T-helper 1 cell (primary cell): ENCODE measurements at places on chromosomes 7 and 10.

- DNase-seq: no peak
Measured at GRCh38 chr10:317271-317769, 182.1 kb downstream of the ZMYND11 start.

GRCh38 chr7:134787720-134788119 lies 8.3 kb downstream of the CALD1 start:
- DNase-seq: no peak

GRCh38 chr10:131899695-131900349 lies 986 bp upstream of the PPP2R2D start:
- DNase-seq: no peak

- DNase-seq: no peak
Measured at GRCh38 chr7:82131215-82131614, 312.4 kb downstream of the CACNA2D1 start.

- no peak for DNase-seq
Measured at GRCh38 chr7:82609746-82610145, 166.2 kb upstream of the CACNA2D1 start.

- no peak for DNase-seq
Measured at GRCh38 chr7:158595068-158595467, 7.4 kb upstream of the PTPRN2 start.

DNA sequence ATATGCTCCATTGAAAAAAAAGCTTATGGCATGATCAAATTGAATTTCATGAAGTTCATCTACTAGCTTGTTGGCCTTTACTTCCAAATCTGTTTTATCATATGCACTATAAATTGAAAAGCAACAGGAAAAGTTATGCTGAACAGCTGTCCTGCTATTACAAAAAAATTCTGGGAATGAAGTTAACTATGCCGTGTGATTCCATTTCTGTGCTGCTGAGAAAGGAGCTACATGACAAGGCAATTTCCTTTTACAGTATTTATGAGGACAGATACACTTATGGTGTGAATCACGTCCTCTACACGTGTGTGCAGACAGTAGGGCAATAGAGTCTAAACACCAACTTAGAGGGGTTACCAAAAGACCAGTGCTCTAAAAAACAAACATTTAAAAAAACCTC lies 426.5 kb upstream of the AKR1E2 start:
- DNase-seq: no peak

- no peak for DNase-seq
Measured at GRCh38 chr7:77461842-77462241, 45.7 kb upstream of the GSAP start.

DNA sequence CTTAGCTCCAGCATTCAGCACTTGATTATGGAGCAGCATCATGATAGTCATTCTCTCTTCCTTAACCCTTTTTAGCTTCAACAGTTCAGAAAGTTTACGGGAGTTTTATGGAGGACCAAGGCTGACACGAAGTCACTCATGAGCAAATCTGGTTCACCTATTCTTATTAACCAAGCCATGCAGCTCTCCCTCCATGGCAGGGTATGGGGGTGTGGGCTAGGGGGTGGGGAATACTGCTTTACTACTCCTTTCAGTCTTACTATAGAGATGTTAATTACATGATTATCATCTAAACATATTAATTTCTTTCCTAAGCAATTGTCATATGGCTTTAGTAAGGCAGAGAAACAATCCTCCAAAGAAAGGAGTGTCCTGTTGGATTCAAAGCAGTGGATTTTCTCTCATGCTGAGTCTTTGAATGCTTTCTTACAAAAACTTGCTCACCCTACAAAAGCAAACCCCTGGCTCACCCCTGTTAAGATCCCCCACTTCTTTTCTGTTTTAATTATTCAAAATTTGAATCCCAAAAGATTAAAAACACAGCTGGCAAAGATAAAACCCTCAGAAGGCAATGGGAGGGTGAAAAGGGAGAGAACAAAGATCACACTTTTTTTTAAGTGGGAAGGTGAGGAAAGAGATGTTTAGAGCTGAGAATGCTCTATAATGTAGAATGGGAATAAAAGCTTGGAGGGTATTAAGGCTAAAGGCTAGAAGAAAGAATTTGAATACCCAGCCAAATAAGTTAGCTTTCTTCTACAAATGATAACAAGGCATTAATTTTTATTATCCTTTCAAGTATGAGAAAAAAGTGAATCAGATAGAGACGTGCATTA lies 46.4 kb upstream of the SEMA3E start:
- DNase-seq: no peak

- no peak for DNase-seq
Measured at GRCh38 chr7:15838265-15838664, 151.8 kb upstream of the MEOX2 start.

DNA sequence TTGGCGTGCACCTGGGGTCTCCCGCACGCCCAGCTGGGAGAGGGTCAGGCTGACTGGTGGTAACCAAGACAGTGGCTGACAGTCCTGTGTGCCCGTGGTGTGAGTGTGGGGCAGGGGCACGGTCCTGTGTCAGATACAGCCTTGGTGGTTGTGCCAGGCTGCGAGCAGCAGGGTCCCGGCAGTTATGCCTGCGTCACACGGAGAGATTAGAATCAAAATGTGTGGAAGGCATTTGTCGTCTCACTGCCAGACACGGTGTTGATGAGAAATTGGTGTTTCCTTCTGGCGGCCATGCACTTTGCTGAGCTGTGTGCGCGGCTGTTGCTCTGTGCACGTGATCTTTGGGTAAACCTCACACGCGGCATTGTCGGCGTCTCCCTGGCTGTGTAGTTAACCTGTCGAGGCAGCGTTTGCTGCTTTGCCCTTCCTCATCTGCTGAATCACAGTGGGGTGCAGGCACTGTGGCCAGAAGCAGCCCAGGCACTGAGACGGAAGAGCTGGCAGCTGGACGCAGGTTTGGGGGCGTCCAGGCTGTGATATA lies 87.7 kb downstream of the NKX6-2 start:
- no peak for DNase-seq

GRCh38 chr10:58771863-58772262 lies 259.2 kb downstream of the BICC1 start:
- DNase-seq: no peak

GRCh38 chr7:21076574-21076973 lies 289.9 kb upstream of the SP8 start:
- DNase-seq: no peak

- no peak for DNase-seq
Measured at GRCh38 chr10:110363572-110364411, 59.1 kb upstream of the SMNDC1 start.

- no peak for DNase-seq
Measured at GRCh38 chr10:11232222-11232961, 214.7 kb downstream of the CELF2 start.

DNA sequence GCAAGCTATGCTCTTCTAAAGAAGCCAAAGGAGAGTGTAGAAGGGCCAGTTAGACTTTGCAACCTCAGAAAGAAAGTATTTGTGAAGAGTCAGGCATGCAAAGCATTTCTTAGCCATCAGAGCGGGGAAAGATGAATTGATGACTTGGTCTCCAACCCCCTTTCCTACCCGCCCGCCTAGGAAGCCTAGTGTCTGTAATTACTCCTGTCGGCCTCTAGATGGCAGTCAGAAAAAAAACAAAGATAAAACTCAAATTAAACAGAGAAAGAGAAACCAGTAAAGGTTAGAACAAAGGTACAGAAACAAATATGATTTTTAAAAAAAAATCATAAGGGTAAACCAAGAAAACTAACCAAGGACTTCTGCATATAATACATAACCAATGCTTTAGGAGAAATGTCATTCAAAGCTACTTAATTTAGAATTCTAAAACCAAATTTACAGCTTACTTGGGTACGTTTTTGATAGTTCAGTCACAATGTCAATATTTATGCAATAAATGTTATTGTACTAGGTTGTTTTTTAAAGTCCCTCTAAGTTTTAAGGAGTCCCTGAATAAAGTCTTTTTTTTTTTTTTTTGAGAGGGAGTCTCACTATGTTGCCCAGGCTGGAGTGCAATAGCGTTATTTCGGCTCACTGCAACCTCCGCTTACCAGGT lies 97.6 kb downstream of the LYZL1 start:
- no peak for DNase-seq

- no peak for DNase-seq
Measured at GRCh38 chr10:119368581-119368980, 161.2 kb downstream of the GRK5 start.

- DNase-seq: peak; percentile 73
Measured at GRCh38 chr7:37448636-37449361, at the start of gene ELMO1. TSS of gene ELMO1 (minus strand) at chr7:37448864. CDS start at chr7:37342690, 106,174 bp downstream.

DNA sequence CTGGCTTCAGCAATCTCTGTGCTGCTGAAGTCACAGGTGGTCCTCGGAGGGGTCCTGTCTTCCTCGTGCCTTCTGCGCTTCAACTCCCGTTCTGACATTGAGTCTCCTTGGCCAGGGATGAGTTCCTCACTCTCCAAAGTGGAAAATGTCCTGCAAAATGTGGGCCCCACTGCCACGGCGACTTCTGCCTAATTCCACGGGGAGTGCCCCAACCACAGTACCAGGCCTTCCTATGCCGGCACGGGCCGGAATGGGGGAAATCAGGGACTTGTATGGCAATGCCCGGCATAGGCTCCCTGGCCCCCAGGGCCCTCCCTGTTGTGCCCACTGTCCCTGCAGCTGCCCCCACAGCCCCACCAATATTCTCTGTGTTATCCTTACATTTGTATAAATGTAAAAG lies 420.5 kb downstream of the TCERG1L start:
- no peak for DNase-seq

DNA sequence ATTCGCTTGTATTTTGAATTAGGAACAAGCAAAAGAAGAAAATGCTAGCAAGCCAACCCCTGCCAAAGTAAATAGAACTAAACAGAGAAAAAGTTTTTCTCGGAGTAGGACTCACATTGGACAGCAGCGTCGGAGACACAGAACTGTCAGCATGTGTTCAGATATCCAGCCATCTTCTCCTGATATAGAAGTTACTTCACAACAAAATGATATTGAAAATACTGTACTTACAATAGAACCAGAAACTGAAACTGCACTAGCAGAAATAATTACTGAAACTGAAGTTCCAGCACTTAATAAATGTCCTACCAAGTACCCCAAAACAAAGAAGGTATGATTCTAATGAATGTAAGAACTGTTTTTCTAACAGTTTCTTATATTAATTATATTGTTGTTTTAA lies 87.9 kb downstream of the KMT2E start:
- DNase-seq: no peak

DNA sequence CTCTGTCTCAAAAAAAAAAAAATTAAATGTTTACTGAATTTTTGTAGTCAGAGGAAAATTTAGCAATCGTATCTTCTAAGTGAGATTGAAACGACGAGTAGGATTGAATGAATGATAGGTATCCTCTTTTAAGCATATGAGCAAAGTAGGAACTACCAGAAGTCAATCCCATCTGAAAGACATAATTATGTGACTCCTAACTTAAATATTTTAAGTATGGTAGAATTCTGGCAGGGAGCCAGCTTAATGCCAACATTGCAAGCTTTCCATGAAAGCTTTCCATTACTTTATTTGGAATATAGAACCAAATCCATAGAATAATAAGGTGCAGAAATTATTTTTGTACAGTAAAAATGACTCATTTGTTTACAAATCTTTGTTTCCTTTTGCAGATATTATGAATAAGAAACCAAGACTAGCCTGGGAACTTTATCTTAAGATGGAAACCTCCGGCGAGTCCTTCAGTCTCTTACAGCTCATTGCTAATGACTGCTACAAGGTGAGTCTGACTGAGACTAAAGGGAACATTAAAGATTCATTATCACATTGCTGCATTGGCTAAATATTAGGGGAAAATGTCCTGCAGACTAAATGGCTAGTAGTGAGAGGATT lies 50.2 kb upstream of the UBN2 start:
- DNase-seq: no peak

DNA sequence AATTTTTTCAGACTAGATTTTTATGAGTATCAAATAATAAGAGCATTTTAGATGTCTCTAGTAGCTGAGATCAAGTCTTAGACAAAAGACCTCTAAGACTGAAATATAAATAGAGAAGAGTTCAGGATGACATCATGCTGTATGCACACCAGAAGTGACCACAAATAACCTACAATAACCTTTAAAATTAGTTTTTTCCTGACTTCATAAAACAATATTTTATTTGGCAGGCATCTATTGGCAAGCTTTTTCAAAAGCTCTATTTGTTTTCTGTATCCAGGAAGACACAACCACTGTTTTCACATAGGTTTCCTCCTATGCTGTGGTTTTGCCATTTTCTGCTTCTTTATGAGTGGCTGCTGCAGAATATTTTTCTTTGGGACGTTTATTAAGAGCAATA lies 359.1 kb downstream of the CRPPA start:
- no peak for DNase-seq

GRCh38 chr7:131218727-131219128 lies 108.9 kb upstream of the MKLN1 start:
- no peak for DNase-seq

DNA sequence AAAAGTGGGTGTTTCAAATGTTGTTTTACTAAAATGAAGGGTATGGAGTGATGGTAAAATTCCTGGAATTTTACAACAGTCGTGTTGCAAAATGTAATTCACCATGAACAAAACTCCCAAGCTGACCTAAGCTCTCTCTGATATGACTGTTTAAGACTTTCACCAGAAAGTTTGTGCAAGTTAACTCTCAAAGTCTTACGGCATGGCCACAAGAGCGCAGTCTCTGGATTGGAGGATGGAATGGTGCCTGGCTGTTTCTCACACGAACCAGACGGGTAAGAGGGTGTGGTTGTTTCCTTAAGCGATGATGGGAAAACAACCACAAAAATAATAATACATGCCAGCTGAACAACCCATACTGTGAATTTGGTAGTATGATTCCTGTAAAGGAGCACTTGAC lies 662.5 kb downstream of the KCNMA1 start:
- DNase-seq: no peak

DNA sequence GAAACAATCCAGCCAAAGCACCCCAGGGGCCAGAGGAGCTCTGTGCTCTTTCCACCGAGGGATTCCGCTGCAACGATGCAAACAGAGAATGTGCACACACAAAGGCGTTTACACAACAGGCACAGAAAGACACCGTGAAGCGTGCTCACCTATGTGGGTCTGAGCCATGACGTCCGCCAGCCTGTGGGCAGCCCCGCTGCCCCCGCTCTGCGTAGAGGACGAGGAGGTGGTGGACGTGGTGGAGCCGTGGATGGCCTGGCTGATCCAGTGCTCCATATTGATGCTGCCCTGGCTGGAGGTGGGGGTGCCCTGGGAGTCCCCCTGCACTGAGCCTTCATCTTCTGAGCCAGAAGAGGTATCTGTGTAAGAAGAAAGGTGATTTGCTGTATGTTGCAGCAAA lies 266.8 kb downstream of the DIP2C start:
- DNase-seq: no peak

DNA sequence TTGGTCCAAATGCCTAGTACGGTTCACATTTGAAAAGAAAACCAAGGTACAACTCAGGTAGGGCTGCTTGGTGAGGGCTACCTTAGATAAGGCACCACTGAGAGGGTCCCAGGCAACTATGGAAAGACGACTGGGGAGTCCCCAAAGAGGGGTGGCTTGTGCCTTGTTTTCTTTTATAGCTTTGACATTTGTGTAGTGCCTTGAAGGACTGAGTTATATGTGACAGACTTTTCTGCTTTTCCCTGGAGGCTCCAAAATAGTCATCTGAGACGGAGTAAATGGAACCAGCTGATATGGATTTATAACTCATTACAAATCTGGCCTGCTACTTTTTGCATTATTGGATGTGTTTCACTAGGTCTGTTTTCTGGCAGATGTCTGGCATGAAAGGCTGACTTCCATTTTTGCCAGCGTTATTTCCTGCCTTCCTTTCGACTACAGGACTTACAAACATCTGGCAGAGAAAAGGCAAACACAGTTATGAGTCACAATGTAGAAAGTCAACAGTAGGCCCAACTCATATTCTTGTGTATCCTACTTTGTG lies 88.2 kb upstream of the IMMP2L start:
- DNase-seq: no peak
